ENCODE measurements at places on chromosomes 5 and 9.

- no peak for DNase-seq
These were observed 170.0 kb downstream of the AUH start for GRCh38 chr9:91191411-91192380.

DNA sequence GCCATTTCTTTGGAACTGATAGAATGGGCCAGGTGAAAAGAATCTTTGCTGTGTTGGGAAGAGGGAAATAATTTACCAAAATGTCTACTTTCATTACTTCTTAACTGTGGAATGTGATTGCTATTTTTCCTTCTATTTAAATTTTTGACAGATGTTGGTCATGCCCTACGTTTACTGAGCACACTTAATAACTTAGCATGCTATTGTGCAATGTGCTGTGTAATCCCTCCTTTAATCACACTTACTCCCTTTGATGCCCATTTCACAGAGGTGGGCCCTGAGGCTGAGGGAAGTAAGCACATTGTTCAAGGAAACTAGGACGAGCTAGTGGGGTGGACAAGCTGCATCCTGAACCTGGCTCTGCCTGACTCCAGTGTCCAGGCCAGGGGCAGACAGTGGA is 47.8 kb upstream of the INSYN2B start:
- no peak for DNase-seq

- no peak for DNase-seq
These were observed 231.3 kb downstream of the NPR3 start for GRCh38 chr5:32942225-32942989.

- no peak for DNase-seq
These were observed 323.5 kb upstream of the SLC24A2 start for GRCh38 chr9:20112205-20112783.

- DNase-seq: no peak
These were observed 296.2 kb downstream of the SPATA31D1 start for GRCh38 chr9:82284758-82285157.

GRCh38 chr9:112774006-112774996 is 23.7 kb downstream of the SNX30 start:
- no peak for DNase-seq

DNA sequence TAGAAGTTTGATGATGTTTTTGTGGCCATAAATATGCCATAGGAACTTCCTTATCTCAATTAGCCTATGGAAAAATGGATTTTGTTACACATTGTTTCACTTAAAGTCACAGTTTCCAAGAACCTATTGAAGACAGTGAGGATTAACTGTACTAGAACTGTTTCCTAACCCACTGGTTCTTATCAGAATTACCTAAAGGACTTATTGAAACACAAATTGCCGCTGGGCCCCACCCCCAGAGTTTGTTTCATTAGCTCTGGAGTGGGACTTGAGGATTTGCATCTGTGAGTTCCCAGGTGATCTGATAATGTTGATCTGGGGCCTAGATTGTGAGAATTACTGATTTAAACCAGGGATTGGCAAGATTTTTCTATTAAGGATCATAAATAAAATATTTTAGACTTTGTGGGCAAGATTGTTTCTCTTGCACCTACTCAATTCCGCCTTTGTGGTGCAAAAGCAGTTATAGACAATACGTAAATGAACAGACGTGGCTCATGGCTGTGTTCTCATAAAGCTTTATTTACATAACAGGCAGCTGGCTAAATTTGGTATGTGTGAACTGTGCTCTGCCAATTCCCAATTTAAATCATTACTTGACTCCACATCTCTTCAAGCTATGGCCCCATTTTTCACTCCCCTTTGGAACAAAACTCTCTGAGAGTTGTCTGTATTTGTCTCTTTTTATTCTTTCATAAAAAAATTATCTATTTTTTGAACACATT is 9.3 kb downstream of the JAK2 start:
- no peak for DNase-seq

GRCh38 chr5:179679014-179679674 is 1.7 kb downstream of the CBY3 start:
- DNase-seq: peak; percentile 33

DNA sequence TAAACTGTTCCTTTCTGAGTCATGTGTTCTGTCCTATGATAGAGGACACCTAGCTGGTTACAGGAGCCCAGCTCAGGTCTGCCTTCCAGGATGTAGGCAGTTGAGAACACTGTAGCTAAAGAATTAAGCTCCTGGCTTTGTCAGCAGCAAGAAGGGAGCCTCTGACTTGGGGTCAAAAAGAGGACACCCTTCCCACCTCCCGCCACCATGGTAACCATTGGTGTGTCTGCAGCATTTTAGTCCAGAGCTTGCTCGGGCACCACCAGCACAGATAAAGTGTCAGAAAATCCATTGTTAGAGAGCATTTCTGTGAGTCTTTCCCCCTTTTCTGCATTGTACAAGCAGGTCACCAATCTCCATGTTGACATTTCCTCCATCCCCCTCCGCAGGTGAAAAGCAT is 181.7 kb downstream of the DOCK8 start:
- no peak for DNase-seq

DNA sequence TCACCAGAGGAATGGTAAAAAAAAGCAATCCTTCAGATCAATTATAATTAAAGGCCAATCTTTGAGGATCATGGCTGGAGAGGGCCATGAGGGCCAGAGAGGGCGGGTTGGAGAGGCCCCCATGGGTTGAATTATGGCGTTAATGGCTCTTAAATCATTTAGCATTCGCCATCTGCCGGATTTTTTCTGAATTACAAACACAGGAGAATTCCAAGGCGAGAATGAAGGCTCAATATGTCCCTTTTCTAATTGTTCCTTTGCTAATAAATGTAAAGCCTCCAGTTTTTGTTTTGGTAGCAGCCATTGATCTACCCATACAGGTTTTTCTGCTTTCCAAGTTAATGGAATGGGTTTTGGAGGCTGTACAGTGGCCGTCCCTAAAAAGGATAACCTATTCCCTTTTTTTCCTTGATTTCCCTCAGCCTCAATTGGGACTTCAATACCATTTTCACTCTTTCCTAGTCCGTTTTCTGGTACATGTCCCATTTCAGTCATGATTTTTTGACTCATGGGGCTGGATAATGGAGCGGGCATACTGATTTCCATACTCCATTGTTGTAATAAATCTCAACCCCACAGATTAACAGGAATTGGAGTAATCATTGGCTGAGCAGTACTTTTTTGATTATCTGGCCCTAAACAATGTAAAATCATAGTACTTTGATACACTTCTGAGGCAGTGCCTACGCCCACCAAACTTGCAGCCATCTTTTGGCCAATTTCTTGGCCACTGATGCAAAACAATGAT is 6.7 kb upstream of the TMEM141 start:
- DNase-seq: no peak

- no peak for DNase-seq
These were observed 47.6 kb upstream of the HOMER1 start for GRCh38 chr5:79561525-79561893.

DNA sequence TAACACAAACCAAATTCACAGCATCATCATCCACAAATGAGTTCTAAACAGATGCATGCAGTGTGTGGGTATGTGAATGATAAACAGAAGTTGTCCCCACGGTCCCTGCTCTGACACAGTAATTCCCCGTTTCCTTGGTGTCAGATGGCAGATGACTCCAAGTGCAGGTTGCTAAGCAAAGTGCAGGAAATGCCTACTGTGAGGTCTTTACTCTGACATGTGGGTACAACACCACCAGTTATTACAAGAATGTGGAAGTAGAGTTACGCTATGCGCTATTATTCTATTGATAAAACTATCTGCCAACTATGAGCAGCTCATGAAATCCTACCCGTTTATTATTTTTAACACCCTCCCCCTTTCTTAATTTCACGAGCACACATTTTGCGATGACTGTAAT is 448.9 kb downstream of the BNC2 start:
- no peak for DNase-seq

DNA sequence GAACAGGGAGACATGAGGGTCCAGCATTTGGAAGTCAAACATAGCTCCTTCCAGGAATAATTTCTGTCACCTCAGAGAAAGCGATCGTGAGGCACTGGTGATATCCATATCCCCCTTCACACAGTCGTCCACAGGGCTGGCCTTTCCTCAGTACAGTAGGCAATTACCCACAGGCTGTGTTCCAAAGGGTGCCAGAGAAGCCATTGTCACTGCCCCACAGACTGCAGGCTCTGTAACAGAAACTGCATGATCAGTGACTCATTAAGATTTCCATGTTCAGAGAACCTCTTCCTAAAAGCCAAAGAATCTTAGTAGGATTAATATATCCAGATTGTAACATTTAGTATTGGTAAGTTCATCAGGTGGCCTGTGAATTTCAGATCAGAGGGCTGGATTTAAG is 127.6 kb downstream of the RPS23 start:
- no peak for DNase-seq

- DNase-seq: no peak
These were observed 607.5 kb downstream of the IRX1 start for GRCh38 chr5:4203146-4203545.

DNA sequence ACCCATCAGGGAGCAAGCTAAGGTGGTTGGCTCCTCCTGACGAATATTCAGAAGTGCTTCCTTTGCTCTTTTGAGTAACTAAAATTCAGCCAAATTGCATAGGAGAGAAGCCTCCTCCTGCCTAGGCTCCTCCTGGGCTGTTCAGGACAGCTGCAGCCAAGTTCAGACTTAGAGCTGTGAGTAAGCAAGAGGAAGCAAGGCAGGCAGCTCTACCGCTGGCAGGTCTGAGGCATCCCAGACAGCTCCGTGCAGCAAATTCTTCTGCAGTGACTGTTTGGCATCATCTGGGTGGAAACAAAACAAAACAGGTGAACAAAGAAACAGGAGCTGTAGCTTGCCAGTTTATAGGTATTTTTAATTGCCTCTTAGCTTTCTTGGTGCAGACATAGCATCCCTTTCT is 421.0 kb downstream of the GADD45G start:
- no peak for DNase-seq

- no peak for DNase-seq
These were observed 184.2 kb upstream of the TBCA start for GRCh38 chr5:77960305-77960704.

- DNase-seq: no peak
These were observed 970 bp upstream of the FUT7 start for GRCh38 chr9:137032858-137033257.

DNA sequence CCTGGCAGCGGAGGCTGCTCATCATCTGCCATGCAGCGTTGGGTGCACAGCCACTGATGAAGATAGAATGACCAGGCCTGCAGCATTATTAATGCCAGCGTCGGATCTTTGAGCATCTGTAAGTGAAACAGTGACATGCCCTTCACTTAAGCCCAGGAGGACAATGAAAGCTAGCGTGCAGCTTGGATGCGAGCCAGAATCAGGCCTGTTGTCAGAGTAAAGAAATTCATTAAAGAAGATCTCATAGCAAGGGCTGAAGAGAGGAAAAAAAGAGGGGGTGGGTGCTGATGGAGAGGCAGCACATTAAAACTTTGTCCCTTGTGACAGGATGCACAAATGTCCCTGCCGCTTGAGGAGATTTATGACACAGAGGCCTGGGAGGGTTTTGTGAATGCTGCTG is 186.1 kb upstream of the MAST4 start:
- no peak for DNase-seq

- DNase-seq: no peak
These were observed 14.9 kb downstream of the ZNF474 start for GRCh38 chr5:122144236-122144635.

DNA sequence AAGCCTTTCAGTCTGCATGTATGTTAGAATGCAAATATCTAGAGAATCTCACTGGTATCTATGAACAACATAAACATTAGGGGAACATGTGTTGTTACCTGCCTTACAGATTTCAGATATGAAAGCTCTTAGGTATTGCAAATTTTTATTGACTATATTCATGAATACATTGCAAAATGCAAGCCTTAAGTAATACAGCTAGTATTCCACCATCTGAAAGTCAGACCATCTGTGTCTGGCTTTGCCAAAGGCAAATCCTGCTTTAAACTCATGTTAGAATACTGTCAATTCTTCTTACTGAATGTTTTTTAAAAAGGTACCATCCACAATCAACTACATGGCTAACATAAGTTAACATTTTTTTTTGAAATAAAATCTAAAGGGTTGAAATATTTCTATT is 215.6 kb downstream of the AP3B1 start:
- DNase-seq: no peak

GRCh38 chr5:42483472-42484154 is 60.4 kb downstream of the GHR start:
- DNase-seq: no peak

GRCh38 chr9:33014665-33015014 is 10.4 kb upstream of the DNAJA1 start:
- DNase-seq: no peak

- no peak for DNase-seq
These were observed 173.4 kb downstream of the NR3C1 start for GRCh38 chr5:143229896-143230675.

DNA sequence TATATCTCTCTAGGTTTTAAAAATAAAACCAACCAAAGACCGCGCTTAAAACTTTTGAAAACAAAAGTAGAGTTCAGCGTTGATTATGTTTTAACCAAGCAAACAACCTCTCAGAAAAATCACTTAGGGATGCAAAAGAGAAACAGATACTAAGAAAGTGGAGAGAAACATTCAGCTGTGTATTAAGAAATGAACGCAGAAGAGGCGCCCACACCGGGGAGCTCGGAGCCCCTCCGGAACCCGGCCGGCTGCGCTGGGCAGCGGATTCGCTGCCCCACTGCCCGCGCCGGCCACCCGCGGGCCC is 1.4 kb downstream of the PITX1 start:
- DNase-seq: no peak

DNA sequence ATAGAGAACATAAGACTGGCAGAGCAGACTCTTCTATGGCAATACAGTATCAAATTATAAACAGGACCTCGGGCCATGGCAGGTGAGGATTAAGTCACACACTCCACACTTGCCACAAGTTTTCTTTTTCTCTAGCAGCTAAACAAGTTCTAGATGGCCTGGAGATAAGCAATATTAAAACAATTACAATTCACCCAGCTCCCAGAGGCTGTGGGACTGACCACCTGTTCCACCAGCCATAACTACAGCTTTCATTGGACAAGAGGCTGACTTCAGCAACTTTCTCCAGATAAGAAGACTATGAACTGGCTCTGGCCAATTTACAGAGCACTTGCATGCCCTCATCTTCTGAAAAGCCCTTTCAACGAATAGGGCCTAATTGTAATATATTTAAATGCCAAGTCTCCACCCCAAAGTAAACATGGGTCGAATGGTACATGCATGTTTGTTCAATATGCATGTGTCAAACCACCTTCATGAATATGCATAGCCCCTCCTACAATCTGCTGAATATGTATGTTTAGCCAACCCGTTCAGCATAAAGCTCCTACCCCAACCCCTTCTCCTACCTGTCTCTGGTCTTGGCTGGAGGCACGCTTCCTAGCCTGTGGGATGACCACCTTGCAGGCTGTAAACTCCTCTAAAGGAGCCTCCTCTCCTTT is 6.1 kb upstream of the CFAP157 start:
- no peak for DNase-seq

- no peak for DNase-seq
These were observed 2.8 kb downstream of the FAM174A start for GRCh38 chr5:100537946-100538345.

GRCh38 chr5:1040571-1040970 is 32.0 kb downstream of the NKD2 start:
- DNase-seq: no peak

- no peak for DNase-seq
These were observed 9.1 kb downstream of the ANKDD1B start for GRCh38 chr5:75620184-75620959.
